ENCODE measurements at places on chromosomes 2 and 18. TPM values are rescaled to one million over a fixed set of nuclear protein-coding genes. Genes with fewer than 3 reads are reported as not detected.

MDH1B gene
- total RNA-seq, result 0.21 TPM

DNA sequence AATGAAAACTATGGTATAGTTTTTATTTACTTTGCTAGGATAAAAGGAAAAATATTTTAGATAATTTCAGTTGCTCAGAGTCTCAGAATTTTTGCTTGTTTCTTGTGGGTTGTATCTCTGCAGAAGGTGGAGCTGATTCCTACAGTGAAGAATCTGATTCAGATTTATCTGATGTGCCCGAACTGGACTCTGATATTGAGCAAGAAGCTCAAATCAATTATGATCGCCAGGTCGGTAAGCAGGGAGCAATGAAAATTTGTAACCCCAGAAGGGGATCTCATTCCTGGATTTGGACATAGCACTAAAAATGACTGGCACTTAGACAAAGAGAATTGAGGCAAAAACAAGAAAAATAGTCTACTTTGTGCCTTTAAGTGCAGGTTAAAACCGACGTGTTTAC lies 140.2 kb downstream of the EML6 start:
- no peak for DNase-seq

GRCh38 chr2:1497122-1497611 lies 83.9 kb downstream of the TPO start:
- DNase-seq, result no peak

UGT1A5 gene
- total RNA-seq, result 0.51 TPM

GRCh38 chr2:220279840-220280239 lies 652.4 kb downstream of the SLC4A3 start:
- DNase-seq, result no peak

DNA sequence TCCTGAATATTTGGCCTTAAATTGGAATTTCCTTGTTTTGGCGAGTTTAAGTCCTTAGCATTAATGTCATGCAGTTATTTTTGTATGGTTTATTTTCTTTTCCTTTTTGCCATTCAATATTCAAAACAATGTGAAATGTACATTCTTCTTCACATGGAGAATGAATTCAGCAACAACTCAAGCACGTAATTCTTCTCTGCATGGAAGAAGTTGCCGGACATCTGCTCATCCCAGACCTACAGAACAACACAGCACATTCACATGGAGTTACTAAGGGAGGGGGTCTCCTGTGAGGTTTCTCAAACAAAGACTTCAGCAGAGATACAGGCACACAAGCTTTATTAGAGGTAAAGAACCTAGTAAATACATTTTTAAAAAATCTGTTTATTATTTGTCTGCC lies 236.8 kb downstream of the SATB2 start:
- no peak for DNase-seq

DNA sequence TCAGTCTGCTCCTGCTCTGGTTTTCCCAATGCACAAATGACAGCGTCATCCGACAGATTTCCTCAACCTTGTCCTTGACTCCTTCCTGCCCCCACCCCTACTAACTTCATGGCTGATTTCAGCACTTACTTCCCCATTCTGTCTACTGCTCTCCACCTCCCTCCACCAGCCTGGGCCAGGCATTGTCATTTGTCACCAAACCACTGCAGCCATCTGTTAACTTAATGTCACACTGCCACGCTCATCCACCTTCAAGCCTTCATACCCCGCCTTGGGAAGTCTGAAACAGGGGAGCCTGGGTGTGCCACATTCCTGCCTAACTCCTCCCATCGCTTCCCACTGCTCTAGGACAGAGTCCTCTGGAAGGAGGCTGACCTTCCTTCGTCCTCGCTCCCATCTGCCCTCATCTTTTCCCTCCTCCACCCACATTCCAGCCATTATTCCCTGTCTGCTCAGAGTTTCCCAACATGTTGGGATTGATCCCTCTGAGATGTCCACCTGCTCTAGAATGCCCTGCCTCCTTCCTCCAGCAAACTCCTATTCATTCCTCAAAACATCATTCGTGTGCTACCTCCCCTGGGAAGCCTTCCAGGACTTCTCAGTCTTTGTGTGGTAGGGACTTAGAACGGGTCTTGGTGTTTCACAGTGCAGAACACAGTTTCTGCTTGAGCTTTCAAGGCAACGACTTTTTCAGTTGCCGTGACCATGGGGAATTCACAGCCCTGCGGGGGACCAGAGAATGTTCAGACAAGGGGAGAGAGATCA lies 42.2 kb upstream of the SMAD7 start:
- no peak for DNase-seq

- DNase-seq, result no peak
Measured at GRCh38 chr2:193584522-193584938, 1389.8 kb upstream of the TMEFF2 start.

DNA sequence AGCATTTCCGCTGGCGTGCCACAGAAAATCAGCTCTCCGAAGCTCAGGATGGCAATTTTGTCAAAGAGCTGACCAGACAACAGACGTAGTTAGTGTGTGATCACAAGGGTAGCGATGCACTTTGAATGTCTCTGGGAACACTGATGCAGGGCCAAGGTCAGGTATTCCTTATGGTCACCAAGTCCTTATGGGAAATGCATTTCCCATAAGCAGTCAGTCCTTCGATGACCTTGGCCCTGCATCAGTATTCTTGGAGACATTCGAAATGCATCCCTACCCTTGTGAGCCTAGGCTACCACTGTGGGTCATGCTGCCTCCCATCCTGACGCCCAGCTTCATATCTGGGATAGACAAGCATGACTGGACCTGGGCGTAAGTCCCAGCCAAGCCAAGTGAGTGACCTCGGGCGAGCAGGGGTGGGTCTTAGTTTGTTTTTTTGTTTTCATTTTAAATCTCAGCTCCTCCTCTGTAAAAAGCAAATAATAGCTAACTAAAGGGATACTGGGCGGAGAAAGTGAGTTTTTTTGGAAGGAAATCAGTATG lies 13.6 kb downstream of the ABCG5 start:
- no peak for DNase-seq

DNA sequence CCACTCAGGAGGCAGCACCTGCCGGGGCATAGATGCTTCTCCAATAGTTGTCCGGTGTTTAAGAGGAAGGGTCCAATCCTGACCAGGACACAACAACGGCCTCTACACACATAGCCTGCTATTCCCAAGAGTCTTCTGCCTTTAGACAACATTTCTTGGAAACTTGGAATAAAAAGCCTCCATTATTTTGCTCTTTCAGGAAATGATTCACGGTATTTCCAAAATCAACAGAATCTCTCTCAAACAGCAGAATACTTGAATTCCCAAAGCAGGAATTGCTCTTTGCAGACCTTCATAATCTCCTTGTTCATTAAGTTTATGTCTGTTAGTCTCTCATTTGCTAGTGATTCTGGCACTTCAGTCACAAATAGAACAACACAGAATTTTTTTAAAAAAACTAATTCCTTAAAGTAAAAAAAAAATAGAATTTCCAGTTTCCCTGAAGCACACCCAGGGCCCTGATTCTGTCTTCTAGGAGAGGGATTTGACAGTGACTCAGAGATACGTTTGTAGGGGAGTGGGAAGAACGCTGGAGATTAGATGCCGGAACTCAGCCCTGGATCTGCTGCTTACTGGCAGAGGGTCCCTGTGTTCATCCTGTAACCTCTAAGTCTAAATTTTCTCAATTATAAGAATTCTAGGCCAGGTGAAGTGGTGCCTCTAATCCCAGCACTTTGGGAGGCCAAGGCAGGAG lies 74.7 kb downstream of the NAB1 start:
- DNase-seq, result peak; percentile 32

RELCH gene
- total RNA-seq, result 47.2 TPM

LRP1B gene
- 4.6 TPM for total RNA-seq

- no peak for DNase-seq
Measured at GRCh38 chr2:232319067-232319802, 59.3 kb upstream of the ALPP start.

DNA sequence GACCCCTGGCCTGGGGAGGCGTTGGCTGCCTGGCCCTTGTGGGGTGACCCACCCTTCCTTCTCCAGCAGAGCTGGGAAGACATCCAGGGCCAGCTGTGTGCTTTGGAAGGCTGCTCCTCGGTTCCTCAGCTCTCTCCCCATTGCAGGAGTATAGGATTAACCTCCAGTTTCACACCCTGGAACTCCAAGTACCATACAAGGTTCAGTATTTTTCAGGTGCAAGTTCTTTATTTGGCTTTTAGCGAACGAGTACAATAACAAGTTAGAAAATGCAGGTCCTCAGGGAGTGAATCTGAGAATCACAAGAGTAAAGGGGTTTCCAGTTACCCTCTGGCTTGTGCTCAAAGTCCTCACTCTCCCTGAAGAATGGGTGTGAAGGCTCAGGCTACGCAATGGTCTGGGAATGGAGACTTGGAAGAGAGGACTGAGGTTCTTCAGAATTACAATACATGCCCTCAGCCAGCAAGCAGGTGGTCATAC lies 101.2 kb downstream of the APOB start:
- peak; percentile 76 for DNase-seq

- DNase-seq, result no peak
Measured at GRCh38 chr2:201891676-201892075, 85.3 kb downstream of the CDK15 start.

EDAR gene
- 0.31 TPM for total RNA-seq

- no peak for DNase-seq
Measured at GRCh38 chr18:48621240-48621639, 82.4 kb downstream of the CTIF start.

TIGD1 gene
- 4.6 TPM for total RNA-seq

EIPR1 gene
- total RNA-seq, result 28.9 TPM

DNA sequence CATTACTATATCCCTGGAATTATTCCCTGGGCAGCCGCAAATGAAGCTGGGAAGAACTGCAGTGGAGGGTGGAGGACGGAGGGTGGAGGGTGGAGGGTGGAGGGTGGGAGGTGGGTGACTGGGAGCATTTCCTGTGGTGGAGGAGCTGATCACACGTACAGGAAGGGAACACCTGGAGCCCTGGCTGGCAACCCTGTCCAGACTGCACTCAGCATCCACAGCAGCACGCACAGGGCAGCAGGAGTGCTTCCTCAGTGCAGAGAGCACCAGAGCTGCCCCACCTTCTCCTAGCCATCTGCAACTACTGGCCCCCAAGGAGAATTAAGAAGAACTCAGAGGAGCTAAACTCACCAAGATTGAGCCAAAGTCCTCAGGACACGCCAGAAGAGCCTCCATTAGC lies 249.9 kb downstream of the EIPR1 start:
- no peak for DNase-seq

GRCh38 chr2:207251573-207252192 lies 85.9 kb upstream of the KLF7 start:
- peak; percentile 15 for DNase-seq

DNA sequence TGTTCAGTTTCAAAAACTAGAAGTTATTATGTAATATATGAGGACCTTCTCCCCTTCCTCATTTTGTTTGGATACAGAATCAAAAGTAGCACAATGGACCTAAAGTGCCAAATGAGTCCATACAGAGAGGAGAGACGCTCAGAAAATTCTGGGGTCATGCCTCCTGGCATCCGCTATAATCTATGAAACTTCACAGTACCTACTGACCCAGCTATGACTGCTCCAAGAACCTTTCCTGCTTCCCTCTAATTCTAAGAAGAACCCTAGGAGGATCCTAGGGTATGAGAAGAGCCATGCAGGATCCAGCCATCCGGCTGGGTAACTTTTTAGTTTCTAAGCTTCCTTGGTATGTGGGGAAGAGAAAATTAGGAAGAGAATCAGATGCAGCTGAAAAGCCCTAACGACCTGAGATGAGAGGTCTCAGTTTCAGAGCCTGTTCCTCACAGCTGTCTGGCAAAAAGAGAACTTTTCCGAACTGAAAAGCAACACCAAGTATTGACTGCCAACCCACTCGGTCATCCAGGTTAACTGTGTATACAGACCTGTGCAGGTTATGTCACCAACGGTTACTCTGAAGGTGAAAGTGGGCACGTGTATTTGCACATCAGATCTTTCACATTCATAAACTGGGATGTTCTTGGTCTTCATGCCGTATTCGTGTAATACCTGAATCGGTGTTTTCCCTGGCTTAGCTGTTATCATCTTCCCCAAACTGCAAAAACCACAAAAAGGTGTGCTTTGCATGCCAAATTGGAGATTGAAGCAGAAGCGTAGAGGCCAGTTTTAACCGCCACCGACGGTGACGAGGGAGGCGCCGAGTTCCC lies 1.1 kb downstream of the PRKRA start:
- DNase-seq, result peak; percentile 49

- no peak for DNase-seq
Measured at GRCh38 chr2:235034265-235035118, 82.7 kb downstream of the SH3BP4 start.

- peak; percentile 33 for DNase-seq
Measured at GRCh38 chr18:79846936-79847557, 49.3 kb downstream of the KCNG2 start.

GRCh38 chr2:177464549-177464948 lies 72.0 kb downstream of the AGPS start:
- peak; percentile 33 for DNase-seq

RASGRP3 gene
- total RNA-seq, result 109 TPM

ZNF521 gene
- total RNA-seq, result 85.8 TPM

RTP5 gene
- not detected for total RNA-seq

- DNase-seq, result no peak
Measured at GRCh38 chr2:239192456-239192855, 208.4 kb downstream of the HDAC4 start.

HS6ST1 gene
- total RNA-seq, result 26.8 TPM

SCYGR1 gene
- total RNA-seq, result not detected

MAPK4 gene
- 5.2 TPM for total RNA-seq

DNA sequence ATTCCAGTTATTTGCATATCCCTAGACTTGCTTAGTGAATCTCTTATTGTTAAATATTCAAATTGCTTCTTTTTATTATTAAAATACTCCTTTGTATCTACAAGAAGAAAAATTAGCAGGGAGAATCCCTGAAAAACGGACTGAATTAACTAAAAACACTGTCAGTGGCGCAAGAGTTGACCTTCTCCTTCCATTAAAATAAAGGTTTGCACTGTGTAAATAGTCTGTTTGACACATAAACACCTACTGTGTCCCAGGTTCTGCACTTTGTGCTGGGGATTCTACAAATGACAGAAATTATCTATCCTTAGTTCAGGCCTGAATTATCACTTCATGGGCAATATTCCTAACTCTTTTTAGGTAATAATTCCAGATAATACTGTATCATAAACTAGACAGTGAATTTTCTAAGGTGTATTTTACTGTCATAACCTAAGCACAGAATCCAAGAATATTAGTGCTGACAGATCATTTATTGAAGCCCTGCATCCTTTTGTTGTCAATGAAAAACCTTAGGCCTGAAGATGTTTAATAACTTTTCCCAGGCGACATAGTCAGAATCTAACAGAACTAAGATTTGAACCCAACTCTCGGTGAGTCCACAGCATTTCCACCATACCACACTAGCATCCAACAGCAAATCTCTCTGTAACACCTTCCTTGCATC lies 17.0 kb upstream of the BMP10 start:
- no peak for DNase-seq

MBOAT2 gene
- total RNA-seq, result 48.5 TPM

MORN2 gene
- total RNA-seq, result 9.9 TPM
